ENCODE measurements at places on chromosomes 5 and 9.

DNA sequence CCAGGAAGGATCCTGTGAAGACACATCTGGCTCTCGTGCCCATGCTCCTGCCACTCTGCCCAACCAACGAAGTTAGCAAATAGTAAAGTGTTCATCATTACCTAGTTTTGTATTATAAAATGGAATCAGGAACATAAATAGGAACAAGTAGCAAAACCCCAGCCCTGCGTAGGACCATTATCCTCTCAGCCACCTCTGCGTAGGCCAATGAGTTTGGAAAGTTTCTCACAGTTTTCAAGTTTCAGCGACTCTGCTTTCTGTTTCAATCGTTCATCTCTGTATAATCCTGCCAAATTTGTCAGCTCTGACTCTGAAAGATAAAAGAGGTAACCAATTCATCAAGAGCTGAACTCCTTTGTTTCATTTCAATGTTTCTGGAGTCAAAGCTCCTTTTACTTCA is 10.1 kb upstream of the SPATA24 start:
- DNase-seq: no peak

DNA sequence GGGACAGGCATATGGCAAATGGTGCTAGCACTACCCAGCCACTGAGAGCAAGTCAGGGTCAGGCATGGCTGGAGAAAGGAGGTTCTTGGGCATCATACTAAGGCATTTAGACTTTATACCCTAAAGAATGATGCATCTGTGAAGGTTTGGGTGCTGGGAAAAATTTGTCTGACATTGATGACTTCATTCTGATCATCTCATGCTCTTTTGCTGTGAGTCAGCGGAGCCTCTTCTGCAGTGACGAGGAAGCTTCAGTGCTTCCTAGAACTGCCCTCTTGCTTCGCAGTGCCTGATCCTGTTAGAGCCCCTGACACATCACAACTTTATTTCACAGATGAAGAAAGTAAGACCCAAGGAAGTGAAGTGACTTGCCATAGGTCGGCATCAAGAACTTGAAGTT is 266.6 kb upstream of the GAS1 start:
- no peak for DNase-seq

GRCh38 chr5:76271836-76272235 is 131.2 kb upstream of the IQGAP2 start:
- DNase-seq: no peak

- no peak for DNase-seq
Observed at GRCh38 chr5:149728303-149728702, 1.8 kb upstream of the PPARGC1B start.

GRCh38 chr5:115949096-115949495 is 13.2 kb upstream of the LVRN start:
- no peak for DNase-seq

- peak; percentile 29 for DNase-seq
Observed at GRCh38 chr5:99600952-99601351, 672.1 kb upstream of the CHD1 start.

GRCh38 chr9:130453487-130453886 is 8.7 kb downstream of the ASS1 start:
- peak; percentile 38 for DNase-seq

- DNase-seq: no peak
Observed at GRCh38 chr5:149302641-149303040, 31.0 kb downstream of the AFAP1L1 start.

- DNase-seq: no peak
Observed at GRCh38 chr5:1103093-1103492, 8.8 kb downstream of the SLC12A7 start.

DNA sequence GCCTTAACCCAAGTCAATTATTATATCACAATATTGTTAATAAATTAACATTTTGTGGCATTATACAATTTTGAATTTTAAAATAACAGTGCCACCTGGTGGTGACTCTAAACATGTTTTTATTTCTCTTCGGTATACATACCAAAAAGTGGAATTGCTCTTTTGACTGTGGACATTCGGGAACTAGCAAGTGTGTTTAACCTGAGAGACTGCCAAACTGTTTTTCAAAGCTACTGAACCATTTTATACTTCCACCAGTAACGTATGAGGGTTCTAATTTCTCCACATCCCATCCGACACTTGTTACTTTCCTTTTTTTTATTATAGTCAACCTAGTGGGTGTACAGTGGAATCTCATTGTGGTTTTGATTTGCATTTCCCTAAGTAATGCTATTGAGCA is 18.3 kb upstream of the HSDL2 start:
- peak; percentile 29 for DNase-seq
